ENCODE measurements at places on chromosomes 7 and 10.

DNA sequence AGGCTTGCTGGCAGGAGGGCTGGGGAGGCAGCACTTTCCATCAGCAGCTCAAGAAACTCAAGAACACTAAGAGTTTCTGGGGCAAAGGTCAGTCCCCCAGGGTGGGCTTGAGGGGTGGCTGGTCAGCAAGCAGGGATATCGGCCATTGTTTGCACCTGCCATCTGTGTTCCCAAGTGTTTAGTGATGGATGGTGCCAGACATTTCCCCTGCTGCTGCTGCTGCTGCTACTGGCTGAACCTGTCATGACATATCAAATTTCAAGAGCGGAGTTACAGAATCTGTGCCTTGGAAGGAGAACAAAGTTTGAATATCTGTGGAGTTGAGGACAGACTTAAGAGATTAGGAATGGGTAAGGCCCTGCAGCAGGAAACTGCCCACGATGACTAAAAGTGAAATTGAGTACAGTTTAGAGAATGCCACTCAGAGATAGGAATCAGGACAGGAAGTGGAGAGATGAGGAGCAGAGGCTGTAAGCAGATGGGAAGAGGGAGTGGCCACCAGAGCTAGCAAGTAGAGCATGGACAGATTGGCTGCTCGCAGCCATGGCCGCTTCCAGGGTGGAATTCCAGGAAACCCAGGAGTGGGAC lies 39.2 kb upstream of the PPP1R3C start:
- DNase-seq, result no peak

- DNase-seq, result no peak
Observed at GRCh38 chr10:1374511-1375345, 318.5 kb downstream of the WDR37 start.

GRCh38 chr10:21130108-21130507 lies 233.0 kb upstream of the NEBL start:
- DNase-seq, result no peak

DNA sequence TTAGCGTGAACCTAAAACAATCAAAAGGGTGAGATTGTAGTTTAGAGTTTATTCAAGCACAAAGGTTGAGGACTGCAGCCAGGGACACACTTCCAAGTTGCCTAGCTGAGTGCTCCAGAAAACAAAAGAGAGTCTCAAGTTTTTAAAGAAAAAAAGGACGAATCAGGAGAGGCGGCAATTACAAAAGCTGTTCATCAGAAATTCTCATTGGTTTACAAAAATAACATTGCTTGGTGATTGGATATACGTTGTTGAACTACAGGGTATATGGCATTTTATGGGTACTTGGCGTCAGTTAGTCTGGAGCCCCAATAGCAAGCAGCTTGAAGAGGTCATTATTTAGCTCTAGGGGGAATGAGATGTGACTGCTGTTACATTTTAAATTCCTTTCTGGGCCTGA lies 11.5 kb downstream of the ZNF438 start:
- DNase-seq, result no peak

GRCh38 chr7:100064162-100064561 lies 14.6 kb downstream of the ZSCAN21 start:
- DNase-seq, result no peak

- no peak for DNase-seq
Observed at GRCh38 chr10:7317786-7318446, 92.9 kb downstream of the SFMBT2 start.

- DNase-seq, result no peak
Observed at GRCh38 chr7:55073051-55073511, 54.3 kb downstream of the EGFR start.

All from activated T-cell treated with anti-CD3 and anti-CD28 coated beads for 1 hour (primary cell).